Right renal pelvis (tissue), 4 donors: ENCODE measurements at places on chromosomes 6 and 20.
A peak's percentile ranks its signal among the peaks of the same experiment; 100 is the strongest.

- no peak for DNase-seq
Measured at GRCh38 chr20:56865055-56865454, 235.9 kb downstream of the TFAP2C start.

DNA sequence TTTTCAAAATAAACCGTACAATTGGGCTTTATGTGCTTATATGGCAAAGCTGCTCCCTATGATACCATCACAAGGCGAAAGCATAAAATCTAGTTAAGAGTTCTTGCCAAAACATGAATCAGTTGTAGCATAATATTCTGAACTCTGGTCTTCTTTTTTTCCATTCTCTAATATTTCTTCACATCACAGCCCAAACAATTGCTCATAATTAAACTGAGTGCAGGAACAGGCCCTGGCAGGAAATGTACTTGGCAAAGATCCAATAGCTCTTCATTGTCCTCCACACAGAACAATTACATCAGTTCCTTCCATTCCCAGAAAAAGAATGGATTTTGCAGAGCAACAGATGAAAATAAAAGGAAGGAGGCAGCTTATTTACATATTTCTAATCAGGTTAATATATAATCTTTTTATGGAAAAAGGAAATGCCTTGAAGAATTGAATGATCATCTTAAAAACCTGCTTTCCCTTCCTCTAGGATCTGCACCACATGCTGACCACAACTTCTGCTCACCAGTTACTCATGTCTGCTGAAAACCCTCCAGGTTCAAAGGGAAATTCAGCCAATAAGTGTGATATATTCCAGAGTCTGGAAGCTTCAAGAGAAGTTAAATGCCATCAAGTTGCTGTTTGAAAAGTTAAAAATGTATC lies 123.3 kb upstream of the COL21A1 start:
- DNase-seq = peak; percentile 51

DNA sequence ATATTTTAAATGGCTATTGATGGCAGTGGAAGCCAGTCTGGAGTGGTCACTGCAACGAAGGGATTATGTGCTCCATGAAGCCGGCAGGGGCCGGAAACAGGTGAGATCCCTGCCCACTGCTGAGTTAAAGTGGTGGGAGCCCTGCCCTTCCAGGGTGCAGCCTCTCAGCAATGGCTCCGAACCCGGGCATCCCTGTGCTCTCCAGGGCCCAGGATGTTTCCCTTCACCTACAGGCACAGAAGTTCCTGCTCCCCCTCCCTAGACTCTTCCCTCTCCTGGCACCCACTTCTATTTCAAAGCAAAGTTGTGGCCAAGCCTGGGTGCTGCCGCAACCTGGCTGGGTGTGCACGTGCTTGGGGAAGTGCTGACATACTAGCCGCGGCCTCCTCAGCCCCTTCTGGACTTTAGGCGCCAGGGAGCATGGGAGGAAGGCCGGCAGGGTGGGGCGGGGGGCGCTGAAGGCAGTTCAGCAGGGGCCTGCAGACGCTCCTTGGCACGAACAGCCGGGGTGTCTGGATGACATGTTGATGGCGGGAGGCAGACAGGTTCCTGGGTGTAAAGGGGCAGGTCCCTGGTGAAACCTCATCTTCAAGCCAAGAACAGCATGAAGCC lies 452.3 kb downstream of the HTR1B start:
- DNase-seq = no peak

GRCh38 chr6:4533576-4533975 lies 242.6 kb upstream of the CDYL start:
- no peak for DNase-seq

DNA sequence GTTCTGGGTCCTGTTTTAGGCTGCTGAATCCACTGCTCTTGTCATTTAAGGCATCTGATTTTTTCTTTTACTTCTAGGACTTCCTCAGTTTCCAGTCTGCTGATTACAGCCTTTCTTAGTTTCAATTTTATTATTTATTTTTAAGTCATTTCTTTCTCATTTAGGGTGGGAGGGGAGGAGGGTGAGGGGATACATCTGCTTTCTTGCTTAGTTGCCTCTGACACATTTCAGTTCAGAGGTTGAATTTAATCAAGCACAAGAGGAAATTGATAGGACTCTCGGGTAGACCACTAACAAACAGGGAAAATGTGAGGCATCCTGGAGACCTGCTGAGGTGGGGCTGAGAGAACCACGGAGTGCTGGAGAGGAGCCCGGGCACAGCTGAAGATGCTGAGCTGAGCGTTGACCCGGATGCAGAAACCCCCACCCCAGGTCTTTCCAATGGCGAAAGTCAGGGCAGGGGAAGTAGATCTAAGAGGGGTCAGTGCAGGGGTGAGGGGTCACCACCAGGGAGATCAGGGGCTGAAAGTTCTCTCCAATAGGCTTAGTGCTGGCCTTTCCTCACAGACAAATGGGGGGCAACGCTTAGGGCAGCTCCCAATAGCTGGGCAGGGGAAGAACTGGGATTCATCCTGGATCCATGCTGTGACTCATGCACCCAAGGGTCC lies 7.6 kb upstream of the TREML2 start:
- DNase-seq = no peak

DNA sequence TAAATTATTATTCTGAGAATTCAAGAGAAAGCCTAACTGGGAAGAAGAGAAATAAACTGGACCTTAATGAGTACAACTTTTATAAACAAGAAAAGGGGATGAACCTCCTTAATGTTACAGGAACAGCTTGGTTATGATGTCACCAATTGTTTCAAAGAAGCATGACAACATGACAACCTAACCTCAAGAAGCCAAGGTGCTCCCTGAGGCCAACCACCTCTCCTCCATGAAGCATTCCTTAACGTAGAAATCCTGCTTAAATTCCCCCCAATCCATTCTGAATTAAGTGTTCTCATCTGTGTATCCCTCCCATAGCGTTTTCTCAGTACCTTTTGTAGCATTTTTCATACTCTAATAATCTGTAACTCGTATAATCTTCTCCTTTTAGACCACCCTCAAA lies 1.7 kb downstream of the HBS1L start:
- no peak for DNase-seq

DNA sequence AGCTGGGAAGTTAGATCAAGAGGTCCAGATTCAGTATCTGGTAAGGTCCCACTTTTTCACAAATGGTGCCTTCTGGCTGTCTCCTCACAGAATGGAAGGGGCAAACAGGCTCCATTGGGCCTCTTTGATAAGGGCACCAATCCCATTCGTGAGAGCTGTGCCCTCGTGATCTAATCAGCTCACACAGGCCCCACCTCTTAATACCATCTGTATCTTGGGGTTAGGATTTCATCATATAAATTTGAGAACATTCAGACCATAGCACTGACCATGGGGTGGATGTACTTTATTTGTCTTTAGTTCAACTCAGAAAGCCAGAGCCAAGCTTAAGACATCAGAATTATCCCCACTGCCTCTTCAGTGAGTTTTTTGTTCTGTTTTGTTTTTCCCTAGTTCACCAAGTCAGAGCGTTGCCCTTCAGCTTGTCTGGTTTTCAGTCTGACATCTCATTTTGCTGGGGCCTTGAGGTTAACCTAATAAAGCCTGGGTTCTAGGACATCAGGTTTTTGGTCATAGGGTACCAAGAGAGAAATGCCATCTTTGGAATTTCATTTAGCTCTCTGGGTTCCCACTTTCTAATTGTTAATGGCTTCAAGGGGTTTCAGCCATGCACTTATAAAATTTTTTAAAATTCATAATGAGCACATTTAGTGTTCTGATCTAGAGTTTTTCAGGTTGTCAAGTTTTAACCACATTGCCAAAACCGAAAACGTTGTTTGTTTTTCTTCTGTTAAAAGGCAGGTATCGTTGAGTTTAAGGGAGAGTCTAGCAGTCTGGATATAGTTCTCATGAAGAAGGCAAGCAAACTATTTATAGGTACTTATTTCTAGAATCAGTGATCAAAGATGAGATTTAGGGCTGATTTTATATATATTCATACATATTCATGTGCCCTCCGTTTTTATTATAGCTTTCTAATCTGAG lies 19.0 kb downstream of the SENP6 start:
- no peak for DNase-seq

DNA sequence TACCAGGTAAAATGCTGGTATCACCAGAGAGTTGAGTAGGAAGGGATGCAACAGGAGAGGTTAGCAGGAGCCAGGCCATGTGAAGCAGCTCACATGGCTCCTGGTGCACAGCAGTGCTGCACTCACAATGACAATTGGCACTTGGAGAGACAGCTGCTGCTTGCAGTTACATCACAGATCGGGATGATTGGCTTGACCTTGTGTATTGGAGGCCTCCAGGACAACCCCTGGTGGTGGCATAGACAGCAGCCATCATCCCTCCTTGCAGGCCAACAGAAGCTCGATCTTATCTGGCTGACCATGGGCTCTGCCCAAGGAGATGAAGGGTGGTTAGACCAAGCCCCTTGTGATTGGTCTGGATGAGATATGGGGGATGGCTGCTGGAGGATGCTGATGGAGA lies 73.0 kb downstream of the EYA2 start:
- no peak for DNase-seq

- DNase-seq = no peak
Measured at GRCh38 chr6:26330859-26331217, 34.2 kb upstream of the BTN3A2 start.

GRCh38 chr6:33423777-33424176 lies 3.9 kb downstream of the SYNGAP1 start:
- DNase-seq = no peak

DNA sequence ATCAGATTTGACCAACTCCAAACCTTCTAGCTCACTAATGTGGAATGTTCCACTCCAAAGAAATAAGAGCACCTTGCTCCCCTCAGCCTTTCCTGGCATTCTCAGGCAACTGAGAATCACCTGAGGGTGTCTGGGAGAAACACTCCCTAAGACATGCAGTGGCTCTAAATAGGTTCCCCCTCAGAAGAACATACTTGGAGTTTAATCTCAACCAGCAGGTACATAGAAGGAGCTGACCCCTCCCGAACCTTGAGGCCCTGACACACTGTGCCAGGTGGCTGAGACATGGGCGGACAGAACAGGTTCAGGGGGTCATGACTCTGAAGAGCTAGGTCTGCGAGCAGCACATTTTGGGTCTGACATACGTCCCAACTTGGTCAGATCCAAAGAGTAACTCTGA lies 107.6 kb upstream of the MAP3K4 start:
- DNase-seq = no peak

DNA sequence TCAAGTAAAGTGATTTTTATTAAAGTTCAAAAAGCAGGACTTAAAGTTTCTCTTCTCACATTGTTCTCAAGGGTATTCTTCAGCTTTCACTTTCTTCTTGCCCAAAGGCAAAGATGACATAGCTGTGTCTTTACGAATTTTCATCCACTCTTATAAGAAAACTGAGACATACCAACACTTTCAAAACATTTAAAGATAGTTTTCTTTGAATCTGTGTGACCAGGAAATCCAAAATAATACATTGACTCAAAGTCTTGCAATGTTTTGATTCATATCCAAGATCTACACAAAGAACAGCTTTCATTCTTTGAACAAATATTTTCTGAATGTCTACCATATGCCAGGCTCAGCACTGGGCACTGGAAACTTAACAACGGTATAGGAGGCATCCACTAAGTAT lies 117.9 kb downstream of the SIM1 start:
- no peak for DNase-seq

DNA sequence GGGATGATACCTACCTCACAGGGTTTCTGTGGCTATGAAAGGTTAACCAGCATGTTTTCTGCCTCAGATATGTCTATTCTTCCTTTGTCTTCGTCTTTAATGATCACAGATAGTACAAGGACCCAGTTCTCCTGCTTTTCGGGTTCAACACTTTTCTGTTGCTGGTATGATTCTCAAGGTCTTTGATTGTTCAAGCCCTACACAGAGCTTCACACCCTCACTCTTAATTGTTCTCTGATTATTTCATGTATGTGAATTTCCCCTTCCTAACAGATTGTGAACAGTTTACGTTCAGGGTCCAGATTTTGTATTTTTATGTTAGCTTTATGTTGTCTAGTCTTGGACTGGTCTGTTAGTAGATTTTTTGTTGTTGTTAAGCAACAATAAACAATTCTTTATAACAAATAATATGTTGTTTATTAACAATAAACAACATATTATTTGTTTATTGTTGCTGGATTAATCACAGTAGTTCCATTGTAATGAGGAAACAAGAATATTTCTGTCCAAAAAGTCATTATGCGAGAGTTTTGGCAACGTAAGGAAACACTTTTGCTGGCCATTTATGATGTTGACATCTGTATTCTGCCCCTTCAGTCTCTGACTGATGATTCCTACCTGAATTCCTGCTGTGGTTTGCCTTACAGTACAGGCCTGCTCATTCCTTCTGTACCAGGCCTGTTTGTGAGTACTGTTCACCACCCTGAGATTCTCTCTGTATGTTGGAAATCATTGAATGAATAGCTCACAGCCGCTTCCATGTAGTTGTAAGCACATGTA lies 27.2 kb upstream of the TULP4 start:
- DNase-seq = no peak

GRCh38 chr6:3157131-3157933 lies at the start of gene TUBB2A:
TUBB2A (minus strand) TSS chr6:3157544; CDS start chr6:3157463, 81 bp downstream.
- DNase-seq = no peak

DNA sequence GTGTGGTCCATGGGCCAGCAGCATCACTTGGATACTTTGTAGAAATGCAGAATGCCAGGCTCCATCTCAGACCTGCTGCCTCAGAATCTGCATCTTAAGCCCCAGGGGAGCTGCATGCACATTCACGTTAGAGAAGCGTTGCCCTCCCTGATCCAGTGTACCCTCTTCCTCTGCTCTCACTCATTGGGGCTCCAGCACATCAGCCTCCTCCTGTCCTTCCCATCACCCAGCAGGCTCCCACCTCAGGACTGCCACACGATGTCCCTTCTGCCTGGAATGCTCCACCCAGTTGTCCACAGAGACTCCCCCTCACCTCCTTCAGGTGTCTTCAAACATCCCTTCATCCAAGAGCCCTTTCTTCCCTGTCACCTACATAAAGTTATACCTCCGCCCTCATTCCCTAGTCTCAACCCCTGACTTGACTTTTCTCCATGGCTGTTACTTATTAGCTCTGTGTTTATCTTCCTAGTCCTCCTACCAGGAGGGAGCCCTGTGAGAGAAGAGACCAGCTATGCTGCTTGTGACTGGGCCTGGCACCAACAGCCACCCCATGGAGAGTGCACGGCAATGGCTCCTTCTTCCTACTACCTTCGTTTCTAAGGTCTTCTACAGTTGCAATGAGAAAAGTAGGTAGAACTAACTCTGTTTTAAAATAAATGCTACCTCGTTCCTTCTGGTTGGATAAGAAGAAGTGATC lies 3.3 kb upstream of the ACSS1 start:
- DNase-seq = no peak

DNA sequence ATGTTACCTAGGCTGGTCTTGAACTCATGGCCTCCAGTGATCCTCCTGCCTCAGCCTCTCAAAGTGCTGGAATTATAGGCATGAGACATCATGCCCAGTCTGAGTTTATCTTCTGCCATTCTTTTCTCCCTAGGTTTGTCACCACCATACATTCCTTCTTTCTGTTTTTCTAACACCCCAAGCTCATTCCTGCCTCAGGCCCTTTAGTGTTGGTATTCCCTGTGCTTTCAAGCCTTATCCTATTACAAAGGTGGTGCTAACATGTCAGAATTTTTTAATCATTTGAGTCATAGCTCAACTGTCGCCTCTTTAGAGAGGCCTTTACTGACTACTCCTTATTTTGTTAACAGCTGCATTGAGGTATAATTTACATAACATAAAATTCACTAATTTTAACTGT lies 221.1 kb upstream of the PRSS16 start:
- no peak for DNase-seq

GRCh38 chr20:32975698-32976674 lies 28.2 kb downstream of the SUN5 start:
- DNase-seq = no peak

GRCh38 chr6:12649325-12649724 lies 67.2 kb upstream of the PHACTR1 start:
- no peak for DNase-seq

- DNase-seq = no peak
Measured at GRCh38 chr6:133877116-133877515, 11.8 kb upstream of the TCF21 start.
